ENCODE measurements at places on chromosomes 2 and 18.

DNA sequence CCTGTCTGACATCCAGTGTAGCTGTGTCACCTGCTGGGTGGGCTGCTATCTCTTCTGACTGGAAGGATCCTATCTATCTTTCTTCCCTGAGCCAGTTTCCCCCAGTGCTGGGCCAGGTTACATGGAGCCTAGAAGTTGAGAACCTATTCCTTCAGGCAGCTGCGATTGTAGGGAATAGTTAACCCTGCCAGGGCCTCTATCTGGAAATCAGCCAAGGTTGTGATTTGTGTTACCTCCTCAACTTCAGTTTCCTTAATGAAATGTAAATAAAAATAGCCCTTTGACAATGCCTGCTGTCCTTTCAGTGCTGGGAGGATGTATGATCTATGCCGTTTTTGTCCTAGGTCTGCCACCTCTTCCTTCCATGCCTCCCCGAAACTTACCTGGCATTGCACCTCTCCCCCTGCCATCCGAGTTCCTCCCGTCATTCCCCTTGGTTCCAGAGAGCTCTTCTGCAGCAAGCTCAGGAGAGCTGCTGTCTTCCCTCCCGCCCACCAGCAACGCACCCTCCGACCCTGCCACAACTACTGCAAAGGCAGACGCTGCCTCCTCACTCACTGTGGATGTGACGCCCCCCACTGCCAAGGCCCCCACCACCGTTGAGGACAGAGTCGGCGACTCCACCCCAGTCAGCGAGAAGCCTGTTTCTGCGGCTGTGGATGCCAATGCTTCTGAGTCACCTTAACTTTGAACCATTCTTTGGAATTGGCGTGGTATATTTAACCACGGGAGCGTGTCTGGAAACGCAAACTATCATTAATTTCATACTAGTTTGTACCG is 36.6 kb downstream of the GORASP2 start:
- DNase-seq, result no peak

DNA sequence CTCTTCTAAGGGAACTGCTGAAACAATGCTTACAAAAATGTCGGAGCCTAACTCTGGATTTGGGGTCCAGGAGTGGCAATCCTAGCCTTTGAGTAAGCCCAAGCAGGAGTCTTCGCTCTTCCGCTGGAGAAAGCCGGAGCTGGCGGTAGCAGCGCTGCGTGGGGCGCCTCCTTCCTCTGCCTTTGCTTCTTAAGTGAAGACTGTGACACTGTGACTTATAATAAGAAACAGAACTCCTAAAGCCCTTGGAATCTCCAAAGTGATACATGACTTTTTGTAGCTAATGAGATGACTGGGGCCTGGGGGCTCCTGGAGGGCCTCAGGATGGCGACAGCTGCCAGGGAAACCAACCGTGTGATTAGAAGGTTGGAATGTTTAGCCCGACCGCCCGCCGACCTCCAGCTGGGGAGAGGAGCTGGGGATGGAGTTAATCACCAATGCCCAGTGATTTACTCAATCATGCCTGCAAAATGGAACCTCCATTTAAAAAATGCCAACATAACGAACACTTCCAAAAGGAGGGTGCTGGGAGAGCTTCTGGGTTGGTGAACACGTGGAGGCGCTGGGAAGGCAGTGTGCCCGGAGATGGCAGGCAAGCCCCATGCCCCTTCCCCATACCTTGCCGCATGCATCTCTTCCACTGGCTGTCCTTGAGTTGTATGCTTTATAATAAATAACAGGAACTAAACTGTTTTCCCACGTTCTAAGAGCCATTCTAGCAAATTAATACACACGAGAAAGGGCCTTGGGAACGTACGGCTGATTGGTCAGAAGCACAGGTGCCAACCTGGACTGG is 29.0 kb upstream of the MAL start:
- DNase-seq, result no peak

- no peak for DNase-seq
Measured at GRCh38 chr18:8854962-8855361, 149.6 kb downstream of the MTCL1 start.

GRCh38 chr2:217707131-217707611 is 295.6 kb downstream of the TNS1 start:
- DNase-seq, result no peak

DNA sequence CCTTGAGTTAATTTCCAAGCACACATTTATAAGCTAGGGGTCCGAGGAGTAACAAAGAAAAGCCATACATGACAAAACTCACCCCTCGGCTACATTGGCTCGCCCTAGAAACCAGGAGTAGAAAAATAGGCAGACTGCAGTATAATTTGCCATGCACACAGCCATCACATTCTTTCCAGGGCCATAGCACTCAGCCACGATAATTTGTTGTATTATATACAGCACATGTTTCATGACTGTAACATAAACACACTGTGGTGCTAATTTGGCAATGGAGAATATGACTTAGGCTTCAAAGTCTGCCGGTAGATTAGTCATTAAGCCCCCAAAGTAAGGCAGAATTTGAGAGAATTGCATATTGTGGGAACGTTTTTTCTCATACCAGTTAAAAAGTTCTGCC is 254.9 kb downstream of the ZNF521 start:
- DNase-seq, result no peak

DNA sequence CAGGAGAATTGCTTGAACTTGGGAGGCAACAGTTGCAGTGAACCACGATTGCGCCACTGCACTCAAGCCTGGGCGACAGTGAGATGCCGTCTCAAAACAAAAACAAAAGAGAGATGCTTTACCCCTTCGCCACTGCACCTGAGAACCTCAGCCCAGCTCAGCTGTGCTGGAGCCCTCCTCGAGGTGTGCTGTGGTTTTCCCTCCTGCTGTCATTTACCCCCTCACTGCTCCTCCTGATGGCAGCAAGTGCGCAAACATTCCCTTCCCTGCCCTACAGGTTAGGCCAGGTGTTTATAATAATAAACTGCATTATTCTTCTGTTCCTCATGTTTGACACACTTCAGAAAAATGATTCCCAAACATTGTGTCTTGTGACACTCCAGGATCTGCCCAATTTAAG is 8.4 kb downstream of the FBXO36 start:
- DNase-seq, result no peak

DNA sequence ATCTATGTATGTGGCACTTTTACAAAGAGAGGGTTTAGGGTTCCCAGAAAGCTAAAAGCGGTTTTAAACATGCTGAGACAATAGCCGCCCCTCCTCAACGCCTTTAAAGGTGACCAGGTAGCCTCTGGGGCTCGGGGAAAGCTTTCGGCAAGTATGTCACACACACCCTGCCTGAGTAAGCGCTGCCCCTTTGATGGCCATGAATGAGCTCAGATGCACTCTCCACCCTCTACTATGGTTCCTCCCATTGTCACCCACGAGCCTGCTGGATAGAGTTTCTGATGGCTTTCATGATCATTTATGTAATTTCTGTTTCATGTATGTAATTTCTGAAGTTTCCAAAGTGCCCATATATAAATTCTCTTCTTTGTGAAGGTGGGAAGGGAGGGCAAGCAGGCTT is 44.1 kb upstream of the GRHL1 start:
- DNase-seq, result no peak

DNA sequence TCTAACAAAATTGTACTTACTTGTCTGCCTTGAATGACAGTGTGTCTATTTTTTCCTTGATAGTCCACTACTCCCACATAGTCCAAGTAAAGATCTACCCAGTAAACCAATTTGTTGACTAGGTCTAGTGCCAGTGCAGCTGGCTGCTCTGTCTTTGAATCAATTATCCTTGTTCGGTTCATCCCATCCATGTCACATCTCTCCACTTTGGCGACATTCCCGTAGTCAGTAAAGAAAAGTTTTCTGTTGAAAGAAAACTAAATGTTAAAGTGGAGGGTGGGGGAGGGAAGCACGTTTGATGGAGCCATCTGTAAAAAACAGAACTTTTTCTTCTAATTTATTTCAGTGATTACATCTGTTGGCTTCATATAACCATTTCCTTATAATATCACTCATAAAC is 1068.8 kb downstream of the LRP1B start:
- no peak for DNase-seq

GRCh38 chr2:121019756-121020155 is 265.2 kb downstream of the TFCP2L1 start:
- DNase-seq, result no peak

GRCh38 chr2:160674146-160674750 is 180.6 kb upstream of the RBMS1 start:
- DNase-seq, result no peak

- DNase-seq, result no peak
Measured at GRCh38 chr2:155054712-155055111, 356.2 kb downstream of the KCNJ3 start.

GRCh38 chr2:134301928-134302260 is 48.0 kb downstream of the MGAT5 start:
- no peak for DNase-seq

- no peak for DNase-seq
Measured at GRCh38 chr18:3970929-3971328, 484.2 kb downstream of the DLGAP1 start.

GRCh38 chr2:124756048-124756447 is 731.0 kb downstream of the CNTNAP5 start:
- DNase-seq, result no peak

DNA sequence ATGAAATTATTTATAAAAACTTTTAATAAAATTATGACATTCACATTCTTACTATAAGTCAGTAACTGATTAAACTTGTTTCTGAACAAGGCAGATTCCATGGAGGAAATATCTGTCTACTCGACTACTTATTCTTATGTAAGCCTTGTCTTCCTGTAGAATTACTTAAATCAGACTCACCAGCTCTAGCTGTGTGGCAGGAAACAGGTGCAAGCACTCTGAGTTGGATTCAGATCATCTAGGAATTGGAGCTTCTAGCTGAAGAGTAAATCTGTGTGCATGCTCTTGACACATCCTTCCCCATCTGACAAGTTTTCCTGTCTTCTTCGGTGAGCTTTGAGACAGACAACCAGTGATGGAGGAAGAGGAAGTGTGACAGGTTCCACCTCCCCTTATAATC is 284.7 kb downstream of the TRIB2 start:
- DNase-seq, result no peak
